Hematopoietic multipotent progenitor cell treated with erythropoietin and hydrocortisone succinate and interleukin-3 and kit ligand, for 8 days (in vitro differentiated cells): ENCODE measurements at places on chromosomes 11 and 22.
A peak's percentile ranks its signal among the peaks of the same experiment; 100 is the strongest.

- no peak for DNase-seq
Measured at GRCh38 chr11:33263549-33263948, 6.4 kb downstream of the HIPK3 start.

GRCh38 chr11:77039491-77040400 lies 5.5 kb downstream of the B3GNT6 start:
- DNase-seq: peak; percentile 59

DNA sequence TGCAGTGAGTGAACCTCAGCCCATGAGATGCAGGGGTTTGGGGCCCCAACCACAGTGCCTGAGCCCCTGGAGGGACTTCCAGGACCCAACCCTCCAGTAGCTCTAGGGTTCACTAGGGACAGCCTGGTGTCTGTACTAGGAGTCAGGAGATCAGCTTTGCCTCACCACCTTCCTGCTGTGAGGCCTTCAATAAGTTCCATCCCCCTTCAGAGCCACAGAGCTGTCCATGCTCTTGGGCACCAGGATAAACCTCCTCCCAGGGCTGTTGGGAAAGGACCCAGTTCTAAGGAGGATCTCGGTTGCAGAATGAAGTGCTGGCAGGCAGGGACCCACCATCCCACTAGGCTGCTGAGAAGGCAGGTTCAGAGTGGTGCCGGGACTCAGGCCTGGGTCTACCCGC lies 9.7 kb downstream of the ARHGEF17 start:
- no peak for DNase-seq

GRCh38 chr22:47807506-47807905 lies 1045.1 kb downstream of the TBC1D22A start:
- DNase-seq: no peak

- no peak for DNase-seq
Measured at GRCh38 chr22:45450921-45451651, 37.6 kb downstream of the RIBC2 start.

GRCh38 chr22:33451866-33452469 lies 393.8 kb upstream of the SYN3 start:
- no peak for DNase-seq

DNA sequence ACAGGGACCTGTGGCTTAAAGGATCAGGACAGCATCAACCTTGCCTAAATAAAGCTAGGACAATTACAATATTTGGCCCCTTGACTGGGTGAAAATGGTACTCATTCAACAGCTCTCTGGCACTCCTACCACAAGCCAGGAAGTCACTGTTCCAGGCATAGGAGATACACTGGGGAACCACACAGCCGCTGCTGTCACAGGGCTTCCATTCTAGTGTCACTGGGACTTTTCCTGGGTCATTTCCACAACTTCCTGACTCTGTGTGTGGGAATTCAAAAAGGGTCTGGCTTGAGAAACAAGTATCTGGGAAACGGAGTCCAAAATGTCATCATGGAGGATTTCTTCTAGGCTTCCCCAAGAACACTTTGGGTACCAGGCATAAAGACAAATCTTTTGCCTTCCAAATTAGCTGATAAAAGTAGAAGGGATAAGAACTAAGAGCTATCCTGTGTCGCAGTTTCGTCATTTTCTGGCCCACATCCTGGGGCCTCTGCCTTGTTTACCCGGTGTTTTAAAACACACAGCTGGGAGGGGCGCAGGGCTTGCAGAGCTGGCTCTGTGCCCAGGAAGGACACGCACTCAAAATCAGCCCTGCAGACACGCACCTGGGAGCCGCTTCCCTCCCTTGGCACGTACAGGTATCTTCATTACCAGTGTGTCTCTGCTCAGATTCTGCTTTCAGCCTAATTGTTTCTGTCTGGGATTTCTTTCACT lies 38.0 kb downstream of the TMEM45B start:
- DNase-seq: no peak

DNA sequence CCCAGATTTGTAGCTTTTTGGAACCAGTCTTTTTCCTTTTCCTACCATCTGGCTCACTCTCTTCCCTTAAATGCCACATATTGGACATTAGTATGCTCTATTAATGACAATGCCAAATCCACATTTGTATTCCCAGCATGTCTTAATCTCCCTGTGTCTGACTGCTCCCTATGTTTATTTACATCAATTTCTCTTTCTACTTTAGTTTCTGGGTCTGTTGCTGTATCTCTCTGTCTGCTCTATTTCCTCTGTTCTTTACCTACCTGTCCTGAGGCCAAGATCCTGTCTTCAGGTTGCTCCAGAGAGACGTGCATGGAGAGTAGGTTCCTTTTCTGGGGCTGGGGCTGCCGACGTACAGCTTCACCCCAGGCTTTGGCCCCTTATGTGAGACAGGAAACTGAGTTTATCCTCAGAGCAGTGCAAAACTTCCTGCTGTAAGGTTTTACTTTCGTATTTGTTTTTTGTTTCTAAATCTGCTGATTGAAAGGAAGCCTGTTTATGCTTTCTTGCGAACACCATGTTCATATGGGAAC lies 25.6 kb downstream of the OR2AG2 start:
- DNase-seq: no peak

DNA sequence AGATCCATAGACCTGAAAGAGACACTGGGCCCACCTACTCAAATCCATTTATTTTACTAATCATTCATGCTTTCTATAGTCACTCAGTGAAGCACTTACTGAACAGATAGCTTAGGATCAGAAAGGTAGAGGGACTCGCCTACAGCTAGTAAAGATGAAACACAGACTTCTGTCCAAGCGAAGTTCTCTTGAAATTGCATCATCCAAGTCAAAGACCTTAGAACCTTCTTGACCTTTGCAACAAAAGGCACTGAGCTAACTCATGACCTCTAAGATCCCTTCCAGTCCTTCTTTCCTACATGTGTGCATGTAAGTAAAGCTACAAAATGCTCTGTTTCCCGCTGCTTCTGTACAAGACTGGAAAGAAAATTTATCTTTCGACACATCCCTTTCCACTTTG lies 377.6 kb downstream of the LARGE1 start:
- DNase-seq: no peak

GRCh38 chr11:113426686-113427085 lies 39.1 kb downstream of the ANKK1 start:
- no peak for DNase-seq

GRCh38 chr11:28137832-28138231 lies 29.6 kb downstream of the METTL15 start:
- DNase-seq: peak; percentile 47

DNA sequence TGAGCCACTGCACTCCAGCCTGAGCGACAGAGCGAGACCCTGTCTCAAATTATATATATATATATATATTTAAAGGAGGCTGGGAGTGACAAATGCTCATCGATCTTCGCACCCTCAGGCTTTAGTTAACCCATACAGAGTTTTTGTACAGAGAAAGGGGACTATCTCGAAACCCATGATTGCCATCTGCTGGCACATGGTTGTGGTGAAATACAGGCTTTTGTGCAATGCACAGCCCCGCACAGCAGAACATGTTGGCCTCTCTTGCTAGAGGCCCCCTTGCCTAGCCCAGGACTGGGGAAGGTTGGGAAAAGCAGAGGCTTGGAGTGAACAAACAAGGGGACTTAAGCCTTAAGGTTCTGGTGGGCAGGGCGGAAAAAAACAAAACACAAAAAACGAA lies 3.6 kb downstream of the MYBPC3 start:
- DNase-seq: peak; percentile 74

GRCh38 chr11:65280646-65281045 lies 18.9 kb downstream of the POLA2 start:
- no peak for DNase-seq

- DNase-seq: no peak
Measured at GRCh38 chr11:85269109-85269508, 358.0 kb downstream of the DLG2 start.

DNA sequence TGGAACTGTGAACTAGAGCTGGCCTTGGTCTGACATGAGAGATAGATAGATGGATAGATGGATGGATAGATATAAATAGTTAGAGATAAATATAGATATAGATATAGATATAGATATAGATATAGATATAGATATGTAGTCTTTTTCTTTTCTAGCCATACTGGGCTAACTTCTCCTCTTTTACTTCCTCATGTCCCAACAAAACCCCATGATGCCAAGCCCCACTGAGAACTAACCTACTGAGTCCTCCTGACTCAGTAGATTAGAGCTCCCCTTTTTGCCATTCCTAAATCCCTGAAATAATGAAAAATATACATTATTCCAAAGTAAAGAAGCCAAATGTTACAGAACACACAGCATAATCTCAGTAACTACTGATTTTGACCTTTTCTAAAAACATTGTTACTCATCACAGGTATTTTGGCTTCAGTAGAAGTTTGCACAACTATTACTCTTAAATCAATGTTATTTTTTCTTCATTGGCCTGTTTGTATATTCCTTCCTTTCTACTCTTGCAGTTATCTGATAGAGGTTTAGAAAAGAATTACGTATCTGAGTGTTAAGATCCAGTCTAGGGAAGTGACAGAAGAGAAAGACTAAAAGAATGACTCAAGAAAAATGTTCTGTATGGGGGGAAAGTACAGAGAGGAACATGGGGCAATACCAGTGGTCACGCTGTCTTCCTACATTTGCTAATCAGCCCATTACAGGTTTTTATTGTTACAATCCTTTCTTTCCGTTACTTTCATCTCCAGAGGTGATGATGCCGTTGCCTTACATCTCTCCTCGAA lies 6.0 kb upstream of the OR10D3 start:
- no peak for DNase-seq

- no peak for DNase-seq
Measured at GRCh38 chr11:59336176-59336575, 22.5 kb upstream of the OR5AN1 start.

- no peak for DNase-seq
Measured at GRCh38 chr11:88344869-88345268, 7.3 kb upstream of the CTSC start.

DNA sequence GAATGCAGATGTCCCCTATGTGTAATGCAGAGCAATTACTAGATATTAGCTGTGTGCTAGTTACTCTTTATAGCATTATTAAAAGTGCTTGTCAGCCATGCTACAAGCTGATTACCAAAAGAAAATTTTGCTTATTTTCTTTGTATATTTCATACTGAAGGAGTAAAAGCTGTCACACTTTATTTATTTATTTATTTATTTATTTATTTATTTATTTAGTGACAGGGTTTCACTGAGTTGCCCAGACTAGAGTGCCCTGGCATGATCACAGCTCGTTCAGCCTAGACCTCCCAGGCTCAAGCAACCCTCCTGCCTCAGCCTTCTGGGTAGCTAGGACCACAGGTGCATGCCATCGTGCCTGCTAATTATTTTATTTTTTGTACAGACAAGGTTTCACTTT lies 4.3 kb upstream of the MTNR1B start:
- no peak for DNase-seq

DNA sequence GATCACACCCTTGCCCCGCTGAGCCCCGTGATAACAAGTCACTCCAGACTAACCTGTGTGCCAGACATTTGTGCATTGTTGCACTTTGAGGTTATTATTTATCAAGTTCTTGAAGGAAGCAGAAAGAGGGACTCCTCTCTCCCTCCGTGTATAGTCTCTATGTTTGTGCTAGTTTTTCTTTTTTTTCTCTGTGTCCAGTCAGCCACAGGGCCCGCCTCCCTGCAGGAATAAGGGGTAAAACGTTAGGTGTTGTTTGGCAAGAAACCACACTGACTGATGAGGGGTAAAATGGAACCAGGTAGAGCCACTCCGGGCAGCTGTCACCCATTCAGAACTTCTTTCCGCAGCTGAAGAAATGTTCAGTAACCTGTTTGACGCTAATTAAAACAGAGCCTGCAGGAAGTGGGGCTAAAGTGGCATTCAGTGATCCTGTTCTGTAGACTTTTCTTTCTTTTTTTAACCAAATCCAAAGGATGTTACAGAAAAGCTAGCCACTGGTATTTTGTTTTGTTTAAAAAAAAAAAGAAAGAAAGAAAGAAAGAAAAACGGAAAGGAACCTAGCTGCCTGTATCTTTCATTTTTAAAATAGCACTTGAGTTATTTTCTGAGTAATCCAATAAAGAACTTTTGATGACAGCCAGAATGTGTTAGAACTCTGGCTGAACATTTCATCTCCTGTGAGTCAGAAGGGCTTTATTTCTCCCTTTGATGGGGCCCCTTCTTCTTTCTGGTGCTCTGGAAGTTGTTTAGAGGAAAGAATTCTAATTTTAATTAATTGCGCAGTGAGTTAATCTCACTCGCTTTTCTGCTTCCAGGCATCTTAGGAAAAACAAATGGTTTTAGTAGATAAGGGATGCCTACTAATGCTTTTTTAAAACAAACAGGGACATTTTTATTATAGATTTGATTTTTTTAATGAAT lies 58.2 kb downstream of the COMMD9 start:
- no peak for DNase-seq

- DNase-seq: no peak
Measured at GRCh38 chr11:81874635-81875034, 859.0 kb downstream of the FAM181B start.

GRCh38 chr11:35142481-35143075 lies 3.6 kb downstream of the CD44 start:
- DNase-seq: peak; percentile 44

GRCh38 chr11:2860636-2861035 lies 24.9 kb downstream of the CDKN1C start:
- no peak for DNase-seq

- peak; percentile 83 for DNase-seq
Measured at GRCh38 chr11:665704-666281, 28.7 kb downstream of the DRD4 start.

DNA sequence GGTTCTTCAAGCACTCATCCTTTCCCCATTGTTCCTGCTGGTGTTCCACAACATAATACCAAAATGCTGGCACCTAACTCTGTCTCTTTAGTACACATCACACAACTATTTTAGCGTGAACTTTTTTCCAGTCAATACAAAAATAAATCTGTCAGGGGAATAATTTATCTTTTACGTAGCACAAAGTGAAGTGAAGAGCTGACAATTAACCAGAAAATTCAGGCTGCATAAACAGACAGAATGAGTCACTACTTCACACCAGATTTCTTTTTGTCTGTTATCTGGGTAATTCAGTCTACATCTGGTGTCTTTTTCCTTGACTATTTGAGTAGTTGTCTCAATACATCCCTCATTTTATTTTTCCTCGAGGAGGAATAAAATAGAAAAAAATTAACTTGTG lies 7.9 kb upstream of the ETS1 start:
- no peak for DNase-seq

GRCh38 chr11:74755395-74755995 lies 6.8 kb downstream of the RNF169 start:
- no peak for DNase-seq

DNA sequence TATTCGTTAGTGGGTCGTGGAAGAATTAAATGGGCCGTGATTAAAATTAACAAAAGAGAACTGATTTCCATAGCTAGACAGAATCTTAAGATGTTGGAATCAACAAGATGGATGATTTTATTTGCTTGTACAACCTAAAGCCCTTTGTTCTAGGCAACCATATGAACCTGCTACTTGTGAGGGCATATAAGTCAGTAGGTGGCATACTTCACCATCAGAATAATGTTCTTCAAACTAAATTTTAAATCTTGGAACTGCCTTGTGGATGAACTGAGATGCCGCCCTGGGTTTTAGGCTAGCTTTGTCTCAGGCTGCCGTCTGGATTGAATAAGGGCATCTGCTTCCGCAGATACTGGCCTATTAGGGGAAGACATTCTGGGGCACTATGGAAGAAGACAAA lies 40.9 kb downstream of the CSRP3 start:
- DNase-seq: peak; percentile 22

GRCh38 chr22:38715176-38715764 lies 9.5 kb downstream of the GTPBP1 start:
- DNase-seq: no peak

GRCh38 chr22:39362271-39362670 lies 12.5 kb downstream of the SYNGR1 start:
- DNase-seq: peak; percentile 38
